Skeletal muscle cell (primary cell): ENCODE measurements at places on chromosomes 12 and 14.
A peak's percentile ranks its signal among the peaks of the same experiment; 100 is the strongest.

GRCh38 chr12:77682488-77682887 lies 148.2 kb upstream of the NAV3 start:
- no peak for DNase-seq

- DNase-seq, result no peak
These were observed 272.5 kb downstream of the ALG10 start for GRCh38 chr12:34294671-34295365.

- DNase-seq, result no peak
These were observed 785 bp upstream of the LHX5 start for GRCh38 chr12:113472191-113473121.

GRCh38 chr12:69666798-69667197 lies 32.3 kb downstream of the BEST3 start:
- no peak for DNase-seq

DNA sequence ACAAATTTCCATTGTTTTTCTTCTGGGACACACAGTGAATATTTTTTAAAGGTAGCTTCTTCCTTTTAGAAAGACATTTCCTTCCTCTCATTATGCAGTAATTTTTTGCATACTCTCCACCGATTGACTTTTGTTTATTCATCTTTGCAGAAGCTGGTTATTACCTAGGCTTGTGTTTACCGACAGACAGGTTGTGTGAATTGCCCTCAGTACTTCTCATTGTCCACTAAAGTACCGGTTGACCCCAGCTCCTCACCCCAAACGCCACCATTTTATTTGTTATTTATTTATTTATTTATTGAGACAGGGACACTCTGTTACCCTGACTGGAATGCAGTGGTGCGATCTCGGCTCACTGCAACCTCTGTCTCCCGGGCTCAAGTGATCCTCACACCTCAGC lies 63.4 kb upstream of the MYL2 start:
- DNase-seq, result no peak

DNA sequence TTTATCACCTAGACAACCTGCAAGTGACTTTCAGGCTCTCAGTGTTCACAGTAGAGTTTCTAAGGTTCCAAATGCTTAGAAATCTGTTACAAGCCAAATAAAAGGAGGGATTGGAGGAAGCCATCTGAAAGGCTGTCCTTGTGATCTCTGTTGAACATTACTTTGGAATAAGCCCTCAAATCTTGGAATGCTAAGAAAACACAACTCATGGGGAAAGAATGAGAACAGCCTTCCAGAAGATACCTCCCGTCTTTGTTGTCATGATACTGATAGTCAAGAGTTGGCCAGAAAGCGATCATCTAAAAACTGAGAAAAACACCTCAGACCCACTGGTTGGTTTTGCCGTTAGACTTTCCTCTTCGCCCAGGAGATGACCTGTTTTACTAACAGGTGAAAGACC lies 44.4 kb upstream of the KCNK13 start:
- DNase-seq, result no peak

DNA sequence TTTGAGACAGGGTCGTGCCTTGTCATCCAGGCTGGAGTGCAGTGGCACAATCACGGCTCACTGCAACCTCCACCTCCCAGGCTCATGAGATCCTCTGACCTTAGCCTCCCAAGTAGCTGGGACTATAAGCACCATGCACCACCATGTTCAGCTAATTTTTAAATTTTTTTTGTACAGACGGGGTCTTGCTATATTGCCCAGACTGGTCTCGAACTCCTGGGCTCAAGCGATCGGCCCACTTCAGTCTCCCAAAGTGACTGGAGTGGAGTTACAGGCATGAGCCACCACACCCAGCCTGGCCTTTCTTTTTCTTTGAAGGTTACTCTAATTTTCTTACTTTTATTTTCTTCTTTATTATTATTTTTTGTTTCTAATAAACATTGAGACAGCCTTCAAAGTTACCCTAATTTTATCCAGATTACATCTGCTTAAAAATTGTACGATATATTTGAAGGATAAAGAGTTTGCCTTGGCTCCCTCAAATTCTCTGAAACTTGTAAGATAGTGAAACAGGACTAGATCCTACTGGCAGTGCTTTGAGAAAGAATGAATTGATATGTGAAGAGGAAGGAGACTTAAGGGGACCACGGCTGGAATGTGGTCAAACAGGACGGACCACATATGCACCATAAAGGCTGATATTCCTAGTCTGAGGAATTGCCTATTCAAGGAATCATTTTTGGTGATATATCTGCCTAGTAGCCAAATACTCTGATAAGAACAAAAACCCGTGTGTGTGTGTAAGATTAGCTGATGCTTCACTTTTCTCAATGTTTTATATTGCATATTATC lies 14.1 kb upstream of the SINHCAF start:
- DNase-seq, result no peak

DNA sequence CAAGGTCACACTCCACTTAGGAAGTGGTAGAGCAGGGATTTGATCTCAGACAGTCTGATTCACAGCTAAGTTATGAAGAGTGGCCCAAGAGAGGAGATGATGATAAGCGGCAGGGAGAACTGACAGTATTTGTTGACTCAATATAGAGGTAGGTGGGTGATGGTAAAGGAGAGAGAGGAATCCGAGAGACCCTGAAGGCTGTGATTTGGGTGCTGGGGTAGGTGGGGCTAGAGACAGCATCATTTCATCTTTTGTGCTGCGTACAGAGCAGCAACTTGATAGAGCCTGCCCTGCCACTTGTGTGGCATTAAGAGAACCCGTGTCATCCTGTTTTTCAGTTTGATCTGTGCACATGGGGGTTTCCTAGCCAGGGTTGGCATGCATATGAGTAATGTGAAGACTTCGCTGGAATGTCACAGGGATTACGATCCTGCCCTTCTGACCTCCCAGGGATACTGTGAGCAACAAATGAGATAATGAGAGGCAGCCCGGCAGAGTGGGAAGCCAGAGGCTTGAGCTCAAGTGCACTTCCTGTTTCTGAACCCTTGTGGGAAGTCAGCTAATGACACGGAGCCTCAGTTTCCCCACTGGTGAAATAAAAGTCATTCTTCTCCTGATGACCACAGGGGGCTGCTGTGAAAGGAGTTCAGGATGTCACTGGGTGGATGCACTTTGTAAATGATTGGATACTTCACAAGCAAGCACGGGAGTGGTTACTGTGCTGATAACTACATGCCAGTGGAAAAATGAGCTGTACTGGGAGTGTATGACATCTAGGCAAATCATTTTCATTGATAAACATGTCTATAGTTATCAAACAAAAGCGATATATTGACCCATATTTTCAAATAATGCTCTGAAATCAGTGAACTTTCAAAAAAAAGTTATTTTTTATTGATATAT lies 59.5 kb upstream of the IGF1 start:
- DNase-seq, result peak; percentile 53

GRCh38 chr14:100287202-100287997 lies 18.8 kb downstream of the SLC25A29 start:
- no peak for DNase-seq

DNA sequence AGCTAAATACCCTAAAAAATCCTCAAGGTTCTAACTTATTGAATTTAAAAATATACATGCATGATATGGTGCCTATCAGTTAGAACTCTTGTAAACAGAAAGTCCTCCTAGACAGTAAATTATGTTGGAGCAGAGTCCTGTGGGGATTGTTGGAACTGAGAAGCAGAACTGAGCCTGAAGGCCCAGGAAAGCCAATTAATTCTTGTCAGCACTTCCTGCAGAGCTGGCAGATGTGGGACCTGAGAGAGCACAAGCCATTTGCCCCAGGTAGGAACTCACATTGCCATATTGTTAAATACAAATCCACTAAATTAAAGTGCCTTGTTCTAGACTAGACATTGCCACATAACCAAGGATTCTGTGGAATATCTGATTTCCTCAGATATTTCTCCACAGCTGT lies 117.1 kb downstream of the RTN1 start:
- DNase-seq, result no peak

GRCh38 chr12:18304609-18305008 lies 43.3 kb downstream of the PIK3C2G start:
- DNase-seq, result no peak

- DNase-seq, result no peak
These were observed 180.3 kb downstream of the RMST start for GRCh38 chr12:97642911-97643310.

- DNase-seq, result peak; percentile 17
These were observed 41.9 kb downstream of the ATP23 start for GRCh38 chr12:57983146-57983857.

DNA sequence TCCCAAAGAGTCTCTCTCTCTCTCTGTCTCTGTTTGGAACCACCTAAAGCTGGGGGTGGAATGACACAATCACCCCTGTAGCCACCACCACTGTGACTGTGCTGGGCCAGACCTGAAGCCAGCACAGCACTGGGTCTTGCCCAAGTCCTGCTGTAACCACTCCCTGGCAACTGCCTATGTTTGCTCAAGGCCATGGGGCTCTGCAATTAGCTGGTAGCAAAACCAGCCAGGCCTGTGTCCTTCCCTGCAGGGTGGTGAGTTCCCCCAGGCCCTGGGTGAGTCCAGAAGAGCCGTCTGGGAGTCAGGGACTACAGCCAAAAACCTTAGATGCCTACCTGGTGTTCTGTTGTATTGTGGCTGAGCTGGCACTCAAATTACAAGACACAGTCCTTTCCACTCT lies 50.8 kb downstream of the DGLUCY start:
- DNase-seq, result no peak

DNA sequence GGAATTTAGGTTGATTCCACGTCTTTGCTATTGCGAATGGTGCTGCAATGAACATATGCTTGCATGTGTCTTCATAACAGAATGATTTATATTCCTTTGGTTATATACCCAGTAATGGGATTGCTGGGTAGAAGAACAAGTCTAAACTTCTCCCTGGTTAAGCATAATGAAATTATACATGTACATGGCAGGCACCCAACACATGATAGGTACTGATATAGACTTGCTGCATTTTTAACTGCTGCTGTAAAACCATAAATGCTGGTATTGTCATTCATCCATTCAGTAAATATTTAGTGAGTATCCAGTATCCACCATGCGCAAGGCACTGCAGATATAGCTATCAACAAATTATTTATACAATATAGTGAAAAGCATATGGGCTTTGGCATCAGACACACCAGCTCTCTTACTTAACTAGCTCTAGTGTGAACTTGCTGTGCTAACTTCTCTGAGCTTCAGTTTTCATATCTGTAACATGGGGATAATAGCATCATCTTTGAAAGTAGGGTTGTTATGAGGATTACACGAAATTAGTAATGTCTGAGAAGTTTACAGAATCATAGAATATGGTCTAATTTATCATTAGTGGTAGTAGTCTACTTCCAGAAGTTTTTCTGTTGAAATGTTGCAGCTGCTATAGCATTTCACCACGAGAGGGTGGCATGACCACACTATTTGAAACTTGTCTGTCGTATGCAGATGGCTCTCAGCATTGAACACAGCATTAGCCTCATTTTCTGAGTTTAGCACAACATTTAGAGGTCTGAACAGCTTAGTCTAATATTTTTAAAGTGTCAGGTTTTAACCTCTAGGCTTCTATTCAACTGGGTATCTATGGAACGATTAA lies 32.0 kb upstream of the SEL1L start:
- DNase-seq, result no peak

- DNase-seq, result no peak
These were observed 836.0 kb upstream of the FBXO33 start for GRCh38 chr14:40268236-40268635.

DNA sequence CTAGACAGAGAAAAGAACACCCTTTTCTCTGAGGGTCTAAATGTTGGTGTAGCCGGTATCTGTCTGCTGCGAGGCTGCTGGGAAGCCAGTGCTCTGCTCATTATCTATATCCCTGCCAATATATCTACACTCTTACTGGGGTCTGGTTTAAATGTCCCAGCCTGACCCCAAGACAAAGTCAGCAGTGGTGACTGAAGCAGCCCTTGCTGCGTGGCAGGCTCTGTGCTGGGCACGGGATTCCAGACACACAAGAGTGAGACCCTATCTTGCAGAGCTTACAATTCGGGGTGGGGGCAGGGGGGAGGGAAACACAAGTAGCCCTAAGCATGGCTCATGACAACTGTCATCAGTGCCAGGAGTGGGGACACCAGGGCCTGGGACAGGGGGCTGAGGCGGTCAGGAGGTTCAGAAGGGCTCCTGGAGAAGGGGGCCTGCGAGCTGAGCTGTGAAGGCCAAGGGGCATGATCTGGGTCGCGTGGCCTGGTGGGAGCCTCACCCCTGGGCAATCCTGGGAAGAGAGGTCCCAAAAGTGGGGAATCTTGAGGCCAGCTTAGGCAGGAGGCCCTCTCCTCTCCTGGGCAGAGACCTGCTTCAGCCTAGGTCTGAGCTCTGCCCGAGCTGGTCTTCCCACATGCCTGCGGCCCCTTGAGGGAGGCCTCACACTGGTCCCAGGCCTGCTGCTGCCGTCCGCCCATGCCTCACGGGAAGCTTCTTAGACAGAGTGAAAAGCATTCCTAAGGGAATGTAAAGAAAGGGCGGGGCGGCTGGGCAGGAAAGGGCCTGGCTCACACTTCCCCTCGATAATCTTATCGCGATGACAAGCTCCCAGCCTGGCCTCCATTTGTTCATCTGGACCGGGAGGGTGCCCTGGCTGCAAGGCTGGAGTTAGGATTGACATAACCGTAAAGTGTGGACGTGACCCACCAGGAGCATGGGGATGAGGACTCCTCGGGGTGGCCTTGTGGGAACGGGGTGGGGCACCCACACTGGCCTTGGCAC lies 7.3 kb upstream of the RCOR1 start:
- no peak for DNase-seq

GRCh38 chr14:40694023-40694422 lies 912.7 kb upstream of the LRFN5 start:
- no peak for DNase-seq

DNA sequence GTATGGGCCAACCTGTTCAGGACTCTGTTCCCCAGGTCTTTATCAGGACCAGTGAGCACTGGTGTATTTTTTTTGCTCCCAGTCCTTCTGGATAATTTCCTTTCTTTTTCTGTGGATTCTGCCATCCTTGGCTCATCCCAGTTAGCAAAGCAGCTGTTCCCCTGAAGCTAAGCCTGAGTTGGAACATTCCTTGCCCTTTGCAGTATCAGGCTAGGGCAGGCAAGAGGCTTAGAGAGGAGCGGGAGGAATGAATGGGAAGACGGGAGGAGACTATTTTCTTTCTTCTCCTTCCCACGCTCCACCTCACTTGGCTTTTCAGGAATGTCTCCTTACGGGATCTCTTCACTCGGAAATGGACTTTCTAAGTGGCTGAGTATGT lies 29.2 kb downstream of the ERG28 start:
- peak; percentile 52 for DNase-seq

GRCh38 chr12:111942557-111942956 lies 70.4 kb downstream of the TMEM116 start:
- peak; percentile 53 for DNase-seq

DNA sequence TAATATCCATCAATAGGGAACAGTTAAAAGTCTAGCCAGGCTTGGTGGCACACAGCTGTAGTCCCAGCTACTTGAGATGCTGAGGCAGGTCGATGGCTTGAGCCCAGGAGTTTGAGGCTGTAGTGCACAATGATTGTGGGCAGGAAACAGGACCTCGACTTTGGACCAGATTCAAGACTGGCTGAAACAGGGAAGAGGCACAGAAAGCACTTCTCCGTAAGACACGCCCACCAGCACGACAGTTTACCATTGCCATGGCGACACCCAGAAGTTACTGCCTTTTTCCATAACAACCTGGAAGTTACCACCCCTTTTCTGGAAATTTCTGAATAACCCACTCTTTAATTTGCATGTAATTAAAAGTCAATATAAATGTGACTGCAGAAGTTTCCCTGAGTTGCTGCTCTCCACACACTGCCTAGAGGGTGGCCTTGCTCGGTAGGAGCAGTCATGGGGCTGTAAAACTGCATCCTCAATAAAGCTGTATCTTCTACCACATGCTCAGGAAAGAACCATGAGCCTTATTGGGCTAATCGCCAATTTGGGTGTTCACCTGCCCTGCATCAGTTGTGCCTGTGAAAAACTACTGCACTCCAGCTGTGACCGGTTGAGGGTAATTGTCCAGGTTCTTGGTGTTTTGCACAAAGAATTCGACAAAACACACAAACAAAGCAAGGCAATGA lies 4.6 kb upstream of the LRRC23 start:
- no peak for DNase-seq
